ENCODE measurements at places on chromosomes 12 and 14. TPM values are rescaled to one million over a fixed set of nuclear protein-coding genes. Genes with fewer than 3 reads are reported as not detected.

Gene PAPOLA
- polyA plus RNA-seq: 73.2 TPM

Gene NPFF
- 1.2 TPM for polyA plus RNA-seq

Gene ETFBKMT
- polyA plus RNA-seq: 0.69 TPM

Gene CPNE6
- not detected for polyA plus RNA-seq

Gene NUAK1
- not detected for polyA plus RNA-seq

Gene MYO1A
- 0.20 TPM for polyA plus RNA-seq

Gene P2RX7
- polyA plus RNA-seq: 0.15 TPM

Gene FAM222A
- 0.36 TPM for polyA plus RNA-seq

Gene KLC1
- 131 TPM for polyA plus RNA-seq

Gene TTC6
- polyA plus RNA-seq: not detected

Gene PROX2
- not detected for polyA plus RNA-seq

Gene GPRC5D
- not detected for polyA plus RNA-seq

Gene TOMM20L
- polyA plus RNA-seq: not detected

Gene NGB
- polyA plus RNA-seq: not detected

Gene RNASE7
- not detected for polyA plus RNA-seq

Gene SRRM4
- polyA plus RNA-seq: not detected

Gene KRT79
- polyA plus RNA-seq: 0.23 TPM

Gene MIPOL1
- 15.2 TPM for polyA plus RNA-seq

Gene EPYC
- polyA plus RNA-seq: not detected

Gene CCT2
- polyA plus RNA-seq: 365 TPM

Gene VDR
- polyA plus RNA-seq: 1.8 TPM

Gene C12orf50
- polyA plus RNA-seq: not detected

Gene GLIPR1L1
- polyA plus RNA-seq: not detected

Gene IQSEC3
- polyA plus RNA-seq: 0.15 TPM

Gene CCNK
- 12.5 TPM for polyA plus RNA-seq

Gene RERG
- polyA plus RNA-seq: 4.4 TPM

Gene SH2B3
- 38.6 TPM for polyA plus RNA-seq

Gene CLEC7A
- not detected for polyA plus RNA-seq

Gene TCL1B
- not detected for polyA plus RNA-seq

Gene DTX3
- polyA plus RNA-seq: not detected

Gene CDCA4
- 43.3 TPM for polyA plus RNA-seq

Gene ASCL1
- polyA plus RNA-seq: 0.09 TPM

Gene KLRD1
- not detected for polyA plus RNA-seq

Gene KCNA5
- not detected for polyA plus RNA-seq

Gene TOGARAM1
- polyA plus RNA-seq: 1.7 TPM

Gene ZBTB1
- 10.3 TPM for polyA plus RNA-seq

Gene DDN
- 2.4 TPM for polyA plus RNA-seq

Gene GDF11
- polyA plus RNA-seq: 14.2 TPM

Gene ASIC1
- polyA plus RNA-seq: 1.2 TPM

Gene PIWIL1
- not detected for polyA plus RNA-seq

Gene FAM181A
- not detected for polyA plus RNA-seq

Gene MGP
- polyA plus RNA-seq: not detected

Gene AKAP5
- 0.11 TPM for polyA plus RNA-seq

Gene PTPRB
- 3.1 TPM for polyA plus RNA-seq

Gene PLEKHG3
- not detected for polyA plus RNA-seq

Gene ST8SIA1
- polyA plus RNA-seq: 5.8 TPM

Gene CCDC177
- polyA plus RNA-seq: not detected

Gene ACOT4
- not detected for polyA plus RNA-seq

Measured in K562 (cell line).